Ecto neural progenitor cell (in vitro differentiated cells): ENCODE measurements at places on chromosomes 3 and 15.

- peak; percentile 82 for DNase-seq
Measured at GRCh38 chr3:120450600-120451271, at the start of gene FSTL1. Gene FSTL1, minus strand, starts transcription at chr3:120450992. Its CDS starts 246 bp downstream, at chr3:120450746.

GRCh38 chr15:89231832-89232231 lies 10.5 kb upstream of the RLBP1 start:
- no peak for DNase-seq

GRCh38 chr15:89848970-89849292 lies 34.3 kb upstream of the ANPEP start:
- no peak for DNase-seq

- DNase-seq = no peak
Measured at GRCh38 chr3:99521551-99521950, 116.8 kb upstream of the COL8A1 start.

DNA sequence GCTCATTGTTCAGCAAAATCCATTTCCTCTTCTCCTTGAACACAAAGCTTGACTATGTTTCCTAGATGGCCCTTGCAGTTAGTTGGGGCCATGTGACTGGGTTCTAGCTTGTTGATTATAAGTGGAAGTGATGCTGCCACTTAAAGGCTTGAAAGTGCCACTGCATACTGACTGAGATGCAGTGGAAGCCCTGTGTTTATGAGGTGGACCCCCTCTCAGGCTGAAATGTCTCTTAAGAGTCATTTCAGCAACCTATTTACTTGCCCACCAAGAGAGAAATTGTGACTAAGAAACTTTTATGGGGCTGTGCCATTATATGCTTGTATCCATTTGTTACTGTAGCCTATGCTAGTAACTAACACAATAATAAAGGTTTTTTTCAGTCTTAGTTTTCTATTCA lies 8.4 kb upstream of the ANP32A start:
- DNase-seq = no peak

- DNase-seq = no peak
Measured at GRCh38 chr15:70049701-70050301, 47.9 kb downstream of the TLE3 start.

- peak; percentile 29 for DNase-seq
Measured at GRCh38 chr15:28943611-28944230, 57.9 kb downstream of the APBA2 start.

DNA sequence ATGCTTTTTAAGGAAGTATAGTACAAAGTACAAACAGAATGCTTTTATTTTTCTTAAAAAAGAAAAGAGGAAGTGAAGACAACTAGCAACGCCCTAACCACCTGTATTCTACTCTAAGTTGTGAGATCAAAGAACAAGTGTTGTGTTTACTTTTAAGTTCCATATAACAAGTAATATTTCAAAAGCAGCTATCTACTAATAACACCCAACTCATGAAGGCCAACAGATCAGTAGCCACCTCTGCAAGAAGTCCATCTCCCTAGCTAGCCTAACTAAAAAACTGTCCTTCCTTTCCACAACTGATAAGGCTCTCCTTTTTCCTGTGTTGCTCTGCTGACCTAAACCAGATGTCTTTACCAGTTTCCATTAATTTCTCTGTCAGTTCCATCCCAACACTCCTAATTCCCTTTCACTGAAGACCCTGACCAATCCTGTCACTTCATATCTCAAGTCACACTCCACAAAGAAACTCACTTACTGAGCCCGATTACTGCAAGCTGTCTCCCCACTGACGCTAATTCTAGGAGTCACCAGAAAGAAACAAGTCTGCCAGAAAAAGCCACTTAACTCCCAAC lies 26.9 kb downstream of the PHC3 start:
- DNase-seq = no peak

GRCh38 chr15:76386926-76387325 lies 50.4 kb downstream of the ISL2 start:
- no peak for DNase-seq

GRCh38 chr3:71725271-71725991 lies at the start of gene EIF4E3:
Gene EIF4E3, minus strand, starts transcription at chr3:71725402. Its CDS starts 35 bp downstream, at chr3:71725367.
- DNase-seq = peak; percentile 66

GRCh38 chr15:55588070-55588814 lies at the start of gene PYGO1:
Gene PYGO1, minus strand, starts transcription at chr15:55588345. Its CDS starts 462 bp downstream, at chr15:55587883.
- peak; percentile 84 for DNase-seq

GRCh38 chr15:38994310-38994709 lies 429.7 kb upstream of the RASGRP1 start:
- no peak for DNase-seq

DNA sequence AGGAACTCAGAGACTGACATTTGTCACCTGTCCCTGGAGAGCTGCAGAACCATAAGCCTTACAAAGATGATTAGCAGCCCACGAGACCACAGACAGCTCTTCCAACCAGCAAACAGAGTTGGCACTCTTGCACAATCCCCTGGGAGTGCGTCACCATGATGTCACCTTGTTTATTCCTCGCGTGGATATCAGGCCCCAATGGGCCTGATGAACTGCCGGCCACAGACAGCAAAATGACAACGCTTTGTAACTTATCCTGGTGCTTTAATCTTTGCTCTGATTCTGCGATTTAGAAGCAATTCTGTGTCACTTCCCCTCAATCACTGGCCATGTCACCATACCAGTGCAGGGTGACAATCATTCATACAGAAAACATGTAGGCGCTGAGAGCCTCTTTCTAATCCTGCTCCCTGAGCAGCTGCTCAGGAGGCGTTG lies 89.2 kb downstream of the TAMM41 start:
- no peak for DNase-seq

- DNase-seq = peak; percentile 14
Measured at GRCh38 chr3:147404000-147404799, 2.1 kb downstream of the ZIC4 start.

- no peak for DNase-seq
Measured at GRCh38 chr3:124811436-124811835, 75.7 kb downstream of the ITGB5 start.

- no peak for DNase-seq
Measured at GRCh38 chr3:89184151-89184995, 77.0 kb downstream of the EPHA3 start.

GRCh38 chr3:37640636-37641375 lies 220.9 kb upstream of the CTDSPL start:
- DNase-seq = no peak

- DNase-seq = no peak
Measured at GRCh38 chr3:116084999-116085791, 360.1 kb downstream of the LSAMP start.

- no peak for DNase-seq
Measured at GRCh38 chr3:71956069-71956340, 171.1 kb upstream of the PROK2 start.

GRCh38 chr15:28185148-28185895 lies 86.2 kb upstream of the OCA2 start:
- no peak for DNase-seq

GRCh38 chr15:45641374-45641781 lies 6.5 kb downstream of the SQOR start:
- no peak for DNase-seq

DNA sequence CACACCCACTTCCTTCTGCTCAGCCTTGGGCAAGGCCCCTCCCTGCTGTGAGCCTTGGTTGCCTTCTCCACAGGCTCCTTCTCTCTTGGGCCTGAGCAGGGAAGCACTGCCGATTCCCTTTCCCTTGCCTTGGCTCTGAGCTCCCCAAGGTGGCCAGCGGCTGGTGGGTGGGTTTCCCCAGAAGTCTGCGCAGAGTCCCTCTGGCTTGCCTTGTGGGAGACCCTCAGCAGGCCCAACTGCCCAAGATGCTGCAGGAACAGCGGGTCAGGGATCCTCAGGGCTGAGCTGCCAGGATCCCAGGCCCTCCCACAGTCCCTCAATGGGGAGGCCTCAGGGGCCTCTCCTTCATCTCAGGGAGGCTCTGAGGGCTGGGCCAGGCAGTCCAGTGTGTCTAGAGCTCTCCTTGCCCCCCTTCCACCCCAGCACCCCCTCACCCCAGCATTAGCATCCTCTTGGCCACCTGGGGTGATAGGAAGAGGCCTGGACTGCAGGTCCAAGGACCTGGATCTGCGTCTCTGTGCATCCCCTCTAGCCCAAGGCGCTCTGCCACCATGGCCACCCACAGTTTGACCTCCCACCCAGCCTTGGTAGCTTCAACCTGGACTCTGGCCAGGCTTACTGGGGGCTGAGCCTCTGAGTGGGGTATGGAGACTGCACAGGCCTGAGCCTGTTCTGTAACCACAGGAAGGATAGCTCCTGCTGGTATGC lies 68.6 kb downstream of the EXOG start:
- DNase-seq = no peak

- no peak for DNase-seq
Measured at GRCh38 chr3:181358060-181358459, 353.7 kb upstream of the SOX2 start.

DNA sequence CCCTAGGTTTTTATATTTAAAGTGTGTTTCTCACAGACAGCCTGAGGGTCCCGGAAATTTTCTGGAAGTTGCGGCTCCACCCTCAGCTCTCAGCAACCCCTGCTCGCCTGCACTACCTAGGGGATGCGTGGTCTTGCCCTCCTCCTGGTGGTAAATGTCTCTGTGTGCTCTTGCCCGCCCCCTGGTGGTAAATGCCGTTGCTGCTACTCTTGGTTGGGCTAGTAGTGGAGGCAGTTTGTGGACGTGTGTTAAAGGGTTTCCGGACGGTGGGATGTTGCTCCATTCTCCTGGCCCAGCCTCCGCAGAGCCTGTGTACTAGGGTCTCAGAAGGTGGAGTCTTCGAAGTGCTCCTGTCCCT lies 27.4 kb downstream of the STOML1 start:
- peak; percentile 93 for DNase-seq

- DNase-seq = no peak
Measured at GRCh38 chr15:101221902-101222301, 29.9 kb downstream of the CHSY1 start.

DNA sequence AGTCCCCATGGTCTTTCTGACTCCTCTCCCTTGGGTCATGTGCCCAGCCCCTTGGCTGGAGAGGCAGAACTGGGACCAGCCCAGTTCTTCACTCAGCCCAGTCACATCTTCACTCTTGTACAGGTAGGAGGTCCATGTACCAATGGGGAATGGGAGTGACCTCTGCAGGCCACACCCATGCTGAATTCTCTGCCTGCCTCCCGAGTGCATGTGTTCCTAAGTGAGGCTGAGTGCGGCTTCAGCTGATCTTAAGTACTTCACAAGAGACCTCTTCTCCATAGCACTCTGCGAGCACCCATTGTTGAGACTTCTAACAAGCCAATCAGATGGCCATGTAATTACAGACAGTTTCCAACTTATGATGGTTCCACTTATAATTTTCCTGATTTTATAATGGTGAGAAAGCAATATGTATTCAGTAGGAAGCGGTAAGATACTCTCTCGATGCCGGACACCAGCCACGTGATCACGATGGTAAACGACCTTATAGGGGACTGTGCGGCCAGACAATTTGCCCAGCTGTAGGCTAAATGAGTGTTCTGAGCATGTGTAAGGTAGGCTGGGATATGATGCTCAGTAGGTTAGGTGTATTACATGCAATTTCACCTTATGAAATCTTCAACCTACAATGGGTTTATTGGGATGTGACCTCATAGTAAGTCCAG lies 112.1 kb downstream of the KLF13 start:
- no peak for DNase-seq

DNA sequence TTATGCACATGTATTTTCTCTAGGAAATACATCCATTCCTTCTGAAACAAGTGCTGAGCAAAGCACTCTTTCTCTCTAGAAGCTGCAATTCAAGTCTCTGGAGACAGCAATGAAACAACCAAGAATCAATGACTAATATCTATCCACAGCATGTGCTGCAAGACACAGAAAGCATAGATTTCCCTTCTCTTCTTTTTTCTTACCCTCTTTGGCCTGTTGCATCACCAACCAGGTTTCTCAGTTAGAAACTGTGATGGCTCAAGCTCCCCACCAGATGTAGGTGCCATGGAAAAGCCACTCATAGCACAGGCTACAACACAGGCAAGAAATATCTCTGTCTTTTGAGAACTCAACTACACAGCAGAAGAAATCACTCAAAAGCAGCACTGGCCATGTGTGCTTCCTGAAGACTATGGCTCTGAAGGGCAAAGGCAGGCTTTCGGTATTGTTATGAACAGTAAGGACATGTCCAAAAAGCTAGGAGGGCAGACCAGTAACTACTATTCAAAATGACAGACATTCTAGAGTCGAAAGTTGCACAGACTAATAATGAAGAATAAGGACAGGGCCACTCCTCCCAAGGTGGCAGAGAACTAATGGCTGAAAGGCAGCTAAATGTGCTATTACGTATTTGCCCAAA lies 15.5 kb downstream of the ZDHHC3 start:
- no peak for DNase-seq

DNA sequence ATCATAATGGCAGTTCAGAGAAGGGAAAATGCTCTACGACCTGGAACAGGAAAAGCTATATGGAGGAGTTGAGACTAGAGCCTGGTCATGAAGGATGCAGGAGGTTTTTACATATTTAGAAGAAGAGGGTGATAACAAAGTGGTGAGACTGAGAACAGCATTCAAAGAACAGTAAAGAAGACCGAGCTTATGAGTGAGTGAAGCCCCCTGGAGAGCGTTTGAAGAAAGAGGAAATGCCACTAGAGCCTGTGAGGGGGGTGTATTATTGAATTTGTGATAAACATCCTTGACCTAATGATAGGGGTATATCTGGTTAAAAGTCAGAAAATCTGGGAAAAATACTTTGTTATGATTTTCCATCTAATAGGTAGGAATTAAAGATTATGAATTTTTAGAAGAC lies 4.2 kb downstream of the PARP9 start:
- DNase-seq = no peak

DNA sequence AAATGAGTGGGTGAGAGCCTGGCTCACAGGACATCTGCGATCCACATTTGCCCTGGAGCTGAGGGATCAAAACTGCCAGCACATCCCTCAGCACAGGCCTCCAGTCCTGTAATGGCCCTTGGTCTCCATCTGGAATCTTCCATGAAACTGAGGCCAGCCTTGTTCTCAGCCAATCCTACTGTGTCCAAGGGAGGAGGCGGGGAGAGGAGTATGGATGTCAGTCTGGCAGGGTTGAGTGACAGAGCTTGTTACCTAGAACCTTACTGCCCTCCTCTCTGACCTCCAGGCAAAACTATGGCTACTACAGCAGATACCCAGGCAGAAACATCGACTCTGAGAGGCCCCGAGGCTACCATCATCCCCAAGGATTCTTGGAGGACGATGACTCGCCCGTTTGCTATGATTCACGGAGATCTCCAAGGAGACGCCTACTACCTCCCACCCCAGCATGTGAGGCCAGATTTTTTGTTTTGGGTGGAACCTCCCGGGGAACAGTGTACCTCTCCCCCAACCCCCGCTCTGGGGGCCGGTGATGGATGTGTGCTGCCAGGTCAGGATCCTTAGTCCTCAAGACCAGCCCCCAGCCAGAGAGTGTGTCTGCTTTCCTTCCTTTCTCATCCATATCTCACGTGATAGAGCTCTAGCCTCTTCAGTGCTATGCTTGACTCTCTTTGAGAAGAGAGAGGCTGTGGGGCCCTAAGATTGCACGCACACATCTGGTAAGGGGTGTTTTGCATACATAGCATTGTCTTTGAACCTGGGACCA lies 41.3 kb downstream of the CHDH start:
- DNase-seq = no peak

- DNase-seq = no peak
Measured at GRCh38 chr3:115790759-115791158, 167.4 kb downstream of the GAP43 start.

DNA sequence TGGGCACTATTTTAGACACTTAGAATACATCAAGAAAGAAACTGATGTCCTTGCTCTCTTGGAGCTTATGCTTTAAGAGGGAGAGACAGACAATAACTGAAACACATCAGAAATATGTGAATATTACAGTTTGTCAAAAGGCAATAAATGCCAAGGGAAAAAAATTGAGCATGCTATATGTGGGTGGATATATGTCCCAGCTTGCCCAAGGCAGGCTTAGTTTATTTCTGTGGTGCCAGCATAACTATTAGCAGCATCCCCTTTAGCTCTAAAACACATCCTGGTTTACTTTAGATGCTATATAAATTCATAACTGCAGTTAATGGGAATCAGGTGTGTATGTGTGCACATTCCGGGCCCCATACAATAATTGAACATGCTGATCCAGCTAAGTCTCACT lies 191.2 kb upstream of the PDZRN3 start:
- no peak for DNase-seq
